ENCODE measurements at places on chromosomes 7 and 10.

DNA sequence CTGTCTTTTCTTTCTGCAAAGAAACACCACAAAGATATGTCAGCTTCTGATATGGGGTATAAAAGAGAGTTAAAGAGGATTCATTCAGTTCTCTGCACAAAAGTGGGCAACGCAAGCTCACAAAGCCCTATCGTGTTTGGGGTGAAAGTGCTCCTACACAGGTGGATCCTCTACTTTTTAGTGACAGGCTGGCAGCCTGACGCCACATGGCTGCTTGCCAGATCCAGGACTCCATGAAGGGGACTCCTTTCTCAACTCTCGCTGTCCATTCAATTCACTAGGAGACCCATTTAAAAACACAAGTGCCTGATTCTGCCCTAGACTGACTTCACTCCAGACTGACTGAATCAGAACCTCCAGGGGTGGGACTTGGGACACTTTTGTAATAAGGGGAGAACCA, 8.0 kb downstream of the PARP12 start:
- no peak for DNase-seq

GRCh38 chr7:44336491-44336890, 11.1 kb upstream of the CAMK2B start:
- no peak for DNase-seq

DNA sequence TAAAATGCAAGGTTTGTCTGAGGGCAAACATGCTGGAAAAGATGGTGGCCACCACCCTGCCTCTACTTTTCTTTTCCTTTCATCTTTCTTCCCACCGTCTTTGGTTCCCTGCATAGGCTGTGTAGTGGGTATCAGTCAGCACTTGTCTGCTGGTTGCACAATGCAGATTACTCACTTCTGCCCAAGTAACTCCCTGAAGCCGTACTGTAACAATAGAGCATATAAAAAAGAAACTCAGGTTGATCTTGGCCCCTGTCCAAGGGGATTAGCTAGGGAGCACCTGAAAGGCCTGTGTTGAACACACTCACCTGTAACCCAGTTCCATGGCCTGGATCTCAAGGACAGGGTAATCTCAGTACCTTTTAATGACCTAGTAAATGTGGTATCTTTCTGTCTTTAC, 533.0 kb upstream of the GALNT17 start:
- no peak for DNase-seq

GRCh38 chr7:150368884-150369747, 494 bp downstream of the REPIN1 start:
- DNase-seq, result peak; percentile 78

DNA sequence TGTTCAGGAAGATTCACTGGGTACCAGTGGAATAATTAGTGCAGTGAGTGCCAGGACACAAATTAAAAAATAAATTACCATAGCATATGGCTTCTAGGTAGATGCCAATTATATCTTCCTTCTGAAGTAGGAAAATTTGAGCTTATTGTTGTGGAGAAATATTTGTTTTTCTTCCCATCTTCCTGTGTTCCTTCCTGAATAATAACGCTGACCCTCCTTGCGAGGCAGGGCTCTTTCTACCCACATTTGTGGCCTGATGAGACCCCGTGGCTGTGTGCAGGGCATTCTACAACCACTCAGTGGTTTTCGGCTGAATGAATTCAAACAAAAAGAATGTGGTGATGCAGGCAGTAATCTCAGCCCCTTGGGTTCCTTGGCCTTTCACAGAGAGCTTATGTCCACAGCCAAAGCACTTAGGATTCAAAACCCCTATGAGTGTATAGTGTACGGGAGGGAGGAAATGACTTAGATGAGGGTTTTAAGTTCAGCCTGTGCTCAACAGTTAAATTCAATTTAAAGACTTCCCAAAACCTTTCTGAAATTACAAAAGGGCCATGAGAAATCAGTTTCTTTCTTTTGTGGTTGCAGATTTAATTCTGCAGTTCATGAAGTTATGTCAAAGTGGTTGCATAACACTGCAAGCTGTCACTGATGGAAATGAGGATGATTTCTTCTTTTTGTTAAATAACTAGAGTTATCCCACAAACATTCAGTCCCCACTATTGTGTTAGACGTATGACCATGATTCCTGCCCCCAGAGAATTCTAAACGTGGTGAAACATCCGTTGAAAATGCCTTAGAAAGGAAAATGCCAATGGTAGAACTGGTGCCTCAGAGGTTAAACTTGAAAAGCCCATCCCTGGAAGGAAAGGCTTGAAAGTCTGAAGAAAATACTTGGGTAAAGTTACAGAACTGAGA, 255.3 kb downstream of the FZD1 start:
- DNase-seq, result no peak

DNA sequence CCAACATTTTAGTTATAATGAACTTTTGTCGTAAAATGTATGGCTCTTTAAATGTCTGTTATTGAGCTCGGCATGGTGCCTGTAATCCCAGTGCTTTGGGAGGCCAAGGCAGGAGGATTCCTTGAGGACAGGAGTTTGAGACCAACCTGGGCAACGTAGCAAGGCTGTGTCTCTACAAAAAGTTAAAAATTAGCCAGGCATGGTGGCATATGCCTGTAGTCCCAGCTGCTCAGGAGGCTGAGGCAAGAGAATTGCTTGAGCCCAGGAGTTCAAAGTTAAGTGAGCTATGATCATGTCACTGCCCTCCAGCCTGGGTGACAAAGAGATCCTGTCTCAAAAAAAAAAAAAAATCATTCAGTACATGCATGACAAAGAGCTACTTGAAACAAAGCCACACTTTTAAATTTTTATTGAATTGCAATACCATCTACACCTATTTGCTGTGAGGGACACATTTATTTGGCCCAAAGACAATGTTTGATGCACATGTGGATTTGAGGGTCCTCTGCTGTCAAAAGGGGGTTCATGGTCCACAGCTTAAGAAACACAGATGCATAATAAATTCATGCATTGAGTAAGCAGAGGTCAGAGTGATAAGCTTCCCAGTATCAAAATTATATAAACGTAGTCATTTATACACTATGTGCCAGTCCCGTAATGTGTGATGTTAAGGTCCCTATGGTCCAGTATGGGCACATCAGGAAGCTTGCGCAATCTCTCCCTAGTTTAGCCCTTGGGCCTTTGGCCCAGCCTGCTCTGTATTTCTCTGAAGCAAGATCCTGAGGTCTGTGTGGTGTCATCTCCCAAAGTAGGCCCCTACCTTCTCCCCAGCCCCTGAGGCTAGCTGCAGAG, 4.4 kb upstream of the MALSU1 start:
- DNase-seq, result no peak

DNA sequence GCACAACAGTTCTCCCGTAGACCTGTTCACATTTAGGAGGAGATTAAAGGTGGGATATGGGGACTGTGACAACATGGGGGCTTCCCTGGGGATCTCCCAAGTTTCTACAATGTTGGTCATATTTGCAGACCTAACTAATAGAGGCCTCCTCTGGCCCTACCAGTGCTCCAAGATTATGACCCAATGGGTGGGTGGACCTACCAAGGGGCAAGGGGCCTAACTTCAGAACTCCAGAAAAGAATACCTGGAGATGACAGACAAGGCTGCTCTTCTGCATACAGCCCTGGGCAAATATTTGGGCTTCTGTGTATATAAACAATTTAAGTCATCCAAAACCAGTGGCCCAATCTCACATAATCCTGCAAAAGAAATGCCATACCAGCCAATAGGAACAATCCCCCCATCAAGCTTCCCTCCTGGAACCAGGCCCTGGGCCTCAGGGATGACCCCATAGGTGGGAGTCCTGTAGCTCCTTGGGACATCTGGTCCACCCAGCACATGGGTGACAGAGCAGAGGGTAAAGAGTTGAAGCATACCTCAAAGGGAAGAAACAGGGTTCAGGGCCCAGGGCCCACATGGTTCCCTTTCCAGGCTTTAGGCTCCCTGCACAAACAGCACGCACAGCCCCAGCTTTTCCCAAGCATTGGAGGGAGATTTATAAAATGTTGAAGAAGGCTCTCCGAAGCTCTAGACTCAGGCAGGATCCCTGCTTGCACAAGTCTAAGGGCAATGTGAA, 86.1 kb upstream of the CHST15 start:
- no peak for DNase-seq

DNA sequence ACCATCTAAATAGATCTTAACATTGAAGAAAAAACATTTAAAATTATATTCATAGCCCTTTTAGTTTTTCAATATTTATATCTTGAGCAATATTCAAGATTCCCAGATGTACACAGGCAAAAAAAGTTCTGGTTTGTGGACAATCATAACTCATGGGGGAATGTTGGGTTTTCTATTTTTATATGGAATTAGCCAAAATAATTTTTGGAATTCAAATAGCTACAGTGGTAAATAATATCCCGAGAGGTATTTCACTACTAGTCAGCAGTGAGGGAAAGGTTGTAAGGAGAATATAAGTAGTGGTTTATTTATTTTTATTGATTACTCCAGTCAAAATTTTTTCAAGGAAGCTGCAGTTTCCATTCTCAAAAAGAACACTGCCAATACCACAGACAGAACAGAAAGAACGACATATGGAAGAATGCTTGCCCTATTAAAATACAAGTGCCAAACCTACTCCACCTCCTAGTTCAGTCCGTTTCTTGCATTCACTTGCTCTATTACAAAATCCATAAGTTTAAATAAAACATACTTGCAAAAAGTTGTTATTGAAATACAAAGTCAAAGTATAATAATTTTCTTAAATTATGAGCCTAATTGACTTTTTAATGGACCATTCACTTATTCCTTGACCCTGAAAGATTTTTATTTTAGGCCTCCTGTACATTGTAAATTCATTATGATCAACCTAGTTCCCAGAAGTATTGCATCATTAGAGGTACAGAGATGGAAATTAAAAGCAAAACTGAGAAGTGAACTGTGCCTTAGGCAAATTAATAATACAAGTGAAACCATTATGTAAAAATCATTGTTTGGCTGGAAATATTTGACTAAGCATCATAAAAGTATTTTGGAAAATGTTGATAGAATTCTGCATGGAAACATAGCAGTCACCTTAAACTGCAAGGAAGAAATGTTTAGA, 533.2 kb downstream of the PARD3 start:
- DNase-seq, result no peak

- DNase-seq, result no peak
Measured at GRCh38 chr7:1818575-1819258, 148.6 kb downstream of the ELFN1 start.

GRCh38 chr7:156157409-156158012, 345.2 kb upstream of the SHH start:
- DNase-seq, result no peak

DNA sequence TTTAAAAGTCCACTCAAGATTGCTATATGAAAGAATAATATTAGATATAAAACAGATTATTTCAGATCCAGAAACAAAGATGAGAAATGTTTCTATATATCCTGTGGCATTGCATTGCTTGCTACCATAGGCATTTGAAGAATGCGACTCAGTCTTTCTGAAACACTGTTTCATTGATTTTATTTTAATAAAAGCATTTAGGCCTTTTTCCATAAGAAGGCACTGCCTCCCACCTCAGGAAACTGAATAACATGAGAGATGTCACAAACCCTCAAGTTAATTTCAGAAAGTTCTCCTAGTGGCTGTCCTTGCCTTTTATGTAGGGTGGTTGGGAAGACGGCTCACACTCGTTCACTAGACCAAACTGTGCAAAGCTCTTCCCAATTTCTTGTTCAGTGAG, 23.3 kb downstream of the PRPS1L1 start:
- no peak for DNase-seq

All from A549 (cell line).